Cortex of kidney (tissue), 1 donor: ENCODE measurements at places on chromosomes 4 and X.

DNA sequence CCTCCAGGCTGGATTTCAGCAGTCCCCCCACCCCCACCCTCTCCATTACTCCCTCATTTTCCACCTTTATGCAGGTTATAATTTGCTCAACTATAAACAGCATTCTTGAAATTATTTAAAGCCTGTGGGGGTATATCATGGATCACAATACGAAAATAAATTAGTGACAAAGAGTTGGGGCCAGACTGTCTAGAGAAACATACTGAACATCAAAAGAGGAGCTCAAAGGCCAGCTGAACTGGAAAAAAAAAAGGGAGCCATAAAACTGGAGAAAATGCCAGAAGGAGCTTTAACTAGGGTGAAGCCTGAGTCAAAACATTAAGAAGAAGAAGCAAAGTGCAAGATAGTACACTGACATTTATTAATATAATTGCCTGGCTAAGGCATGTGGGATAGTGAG is 137.8 kb downstream of the ANTXR2 start:
- DNase-seq = no peak

GRCh38 chrX:49041744-49042580 is 1.2 kb downstream of the TFE3 start:
- no peak for DNase-seq

DNA sequence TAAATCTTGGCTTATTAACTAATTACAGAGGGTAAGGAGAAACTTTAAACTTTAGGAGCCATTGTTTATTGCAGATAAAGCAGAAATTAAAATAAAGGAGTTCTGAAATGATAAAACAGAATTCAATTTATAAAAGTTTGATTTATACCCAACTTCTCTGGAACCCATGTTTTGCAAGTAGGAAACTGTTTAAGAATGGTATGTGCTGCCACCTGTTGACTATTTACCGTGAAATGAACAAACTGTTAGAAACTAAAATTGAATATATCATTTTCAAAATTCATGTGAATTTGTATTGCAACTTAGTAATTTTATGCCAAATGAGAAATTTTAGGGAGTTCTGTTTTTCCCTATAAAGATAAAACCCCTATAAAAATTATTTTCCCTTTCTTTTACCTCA is 11.0 kb upstream of the TBC1D8B start:
- DNase-seq = no peak

DNA sequence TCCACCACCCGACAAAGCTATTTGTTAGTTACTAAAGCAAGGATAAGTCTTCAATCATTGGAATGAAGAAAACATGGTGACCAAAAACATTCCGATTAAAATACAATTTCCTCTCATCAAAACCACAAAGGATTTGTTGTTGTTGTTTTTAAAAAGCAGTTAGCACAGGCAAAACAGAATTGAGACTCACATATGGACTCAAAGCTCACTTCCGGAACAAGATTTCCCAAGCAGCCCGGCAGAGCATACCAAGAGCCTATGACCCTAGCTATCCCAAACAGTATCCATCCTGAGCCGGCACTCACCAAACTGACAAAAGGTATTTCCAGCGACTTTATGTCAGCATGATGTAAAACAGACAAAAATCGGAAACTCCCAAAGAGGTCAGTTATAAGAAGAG is 39.9 kb downstream of the ADGRA3 start:
- DNase-seq = no peak

DNA sequence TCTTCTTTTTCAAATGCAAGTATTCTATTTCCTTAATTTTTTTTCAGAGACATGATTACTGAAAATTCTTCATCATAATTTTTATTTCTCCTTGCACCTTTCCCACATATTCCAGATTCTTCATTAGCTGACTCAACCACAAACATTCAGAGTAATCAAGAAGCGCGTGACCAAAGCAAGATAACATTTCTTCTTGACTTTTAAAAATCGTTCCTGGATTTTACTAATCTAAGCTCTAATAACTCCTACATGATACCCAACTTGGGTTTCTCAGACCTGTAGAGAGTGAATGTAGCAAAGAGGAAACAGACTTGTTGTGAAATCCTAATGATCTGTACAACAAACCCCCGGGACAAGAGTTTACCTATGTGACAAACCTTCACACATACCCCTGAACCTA is 615.0 kb downstream of the TMA16 start:
- DNase-seq = no peak

- DNase-seq = no peak
Observed at GRCh38 chrX:129115104-129115503, 408.2 kb downstream of the SMARCA1 start.

- no peak for DNase-seq
Observed at GRCh38 chr4:98518559-98519267, 139.7 kb downstream of the TSPAN5 start.
